NCI-H526 (cell line): ENCODE measurements at places on chromosomes 16 and 17.
A peak's percentile ranks its signal among the peaks of the same experiment; 100 is the strongest.

GRCh38 chr17:50923611-50924010 is 57.5 kb upstream of the TOB1 start:
- no peak for DNase-seq

- DNase-seq = no peak
These were observed 2.3 kb upstream of the CDK3 start for GRCh38 chr17:75998327-75998795.

GRCh38 chr17:45430738-45431530 is 1.7 kb downstream of the ARHGAP27 start:
- peak; percentile 16 for DNase-seq

DNA sequence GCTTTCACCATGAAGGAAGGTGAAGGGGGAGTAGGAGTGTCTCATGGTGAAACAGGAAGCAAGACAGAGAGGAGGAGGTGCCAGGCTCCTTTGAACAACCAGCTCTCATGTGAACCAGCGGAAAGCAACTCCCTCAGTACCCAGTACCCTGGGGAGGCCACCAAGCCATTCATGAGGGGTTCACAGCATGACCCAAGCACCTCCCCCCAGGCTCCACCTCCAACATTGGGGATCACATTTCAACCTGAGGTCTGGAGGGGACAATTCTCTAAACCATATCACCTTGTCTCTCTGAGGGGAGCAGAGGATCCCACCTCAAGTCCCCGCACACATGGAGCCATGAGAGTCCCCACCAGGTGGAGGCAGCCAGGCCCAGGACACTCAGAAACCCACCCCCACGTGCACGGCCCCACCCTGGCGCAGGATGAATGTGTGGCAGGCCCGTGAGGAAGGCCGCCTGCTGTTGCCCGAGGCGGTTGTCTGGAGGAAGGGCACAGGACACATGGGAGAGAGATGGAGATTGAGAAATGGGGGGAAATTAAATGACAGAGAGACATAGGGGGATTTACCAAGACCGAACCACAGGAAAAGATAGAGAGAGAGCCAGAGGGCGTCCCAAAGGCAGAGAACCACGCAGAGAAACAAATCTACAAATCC is 85.9 kb downstream of the TMEM132E start:
- no peak for DNase-seq

DNA sequence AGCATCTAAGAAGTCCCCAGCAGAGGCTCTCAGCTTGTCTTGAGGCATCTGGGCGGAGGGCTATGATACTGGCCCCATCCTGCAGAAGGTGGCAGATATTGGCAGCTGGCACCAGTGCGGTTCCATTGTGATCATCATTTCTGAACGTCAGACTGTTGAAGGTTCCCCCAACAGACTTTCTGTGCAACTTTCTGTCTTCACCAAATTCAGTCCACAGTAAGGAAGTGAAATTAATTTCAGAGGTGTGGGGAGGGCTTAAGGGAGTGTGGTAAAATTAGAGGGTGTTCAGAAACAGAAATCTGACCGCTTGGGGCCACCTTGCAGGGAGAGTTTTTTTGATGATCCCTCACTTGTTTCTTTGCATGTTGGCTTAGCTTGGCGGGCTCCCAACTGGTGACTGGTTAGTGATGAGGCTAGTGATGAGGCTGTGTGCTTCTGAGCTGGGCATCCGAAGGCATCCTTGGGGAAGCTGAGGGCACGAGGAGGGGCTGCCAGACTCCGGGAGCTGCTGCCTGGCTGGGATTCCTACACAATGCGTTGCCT is at the start of gene CIITA:
Gene CIITA, plus strand, starts transcription at position 404 of the 543 bp plus-strand sequence. Its CDS starts 129 bp downstream, at position 533.
- DNase-seq = peak; percentile 43

- peak; percentile 56 for DNase-seq
These were observed 552 bp downstream of the C17orf58 start for GRCh38 chr17:67995570-67996263.

DNA sequence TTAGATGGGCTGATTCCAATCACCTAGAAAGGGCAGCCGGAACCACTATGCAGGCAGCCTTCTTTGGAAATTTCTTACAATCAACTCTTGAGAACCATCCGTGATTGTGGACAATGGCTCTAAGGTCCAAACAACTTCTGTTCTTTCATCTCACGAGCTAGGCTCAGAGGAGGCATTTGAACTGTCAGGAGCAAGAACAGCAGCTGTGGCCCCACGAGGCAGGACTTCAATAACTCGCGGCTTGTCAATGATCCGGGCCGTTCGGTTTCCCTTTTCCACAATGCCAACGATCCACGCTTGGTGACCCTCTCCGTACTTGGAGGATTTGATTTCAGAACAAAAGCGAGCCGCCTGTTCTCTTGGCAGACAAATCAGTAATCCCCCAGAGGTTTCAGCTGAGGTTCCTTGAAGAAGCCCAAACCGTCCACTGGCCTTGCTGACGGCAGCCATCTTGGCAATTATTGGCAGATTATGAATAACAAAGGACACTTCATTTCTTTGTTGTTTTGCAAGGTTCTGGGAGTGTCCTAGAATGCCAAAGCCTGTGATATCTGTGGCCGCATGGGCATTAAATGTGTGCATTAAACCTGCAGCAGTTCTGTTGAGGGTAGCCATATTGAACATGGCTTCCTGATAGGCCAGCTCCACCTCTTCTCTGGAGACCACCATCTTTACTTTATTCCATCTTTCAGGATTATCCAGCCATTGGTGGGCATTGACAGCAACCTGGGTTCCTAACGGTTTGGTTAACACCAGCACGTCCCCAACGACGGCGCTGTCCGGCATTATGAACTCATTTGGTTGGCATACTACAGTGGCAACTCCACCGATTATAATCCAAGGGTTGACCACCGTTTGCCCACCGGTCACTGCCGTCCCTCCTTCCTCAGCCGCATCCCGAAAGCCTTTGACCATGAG is 1.2 kb downstream of the SEPHS2 start:
- peak; percentile 47 for DNase-seq

GRCh38 chr17:19756546-19756945 is 8.4 kb upstream of the ALDH3A1 start:
- no peak for DNase-seq

DNA sequence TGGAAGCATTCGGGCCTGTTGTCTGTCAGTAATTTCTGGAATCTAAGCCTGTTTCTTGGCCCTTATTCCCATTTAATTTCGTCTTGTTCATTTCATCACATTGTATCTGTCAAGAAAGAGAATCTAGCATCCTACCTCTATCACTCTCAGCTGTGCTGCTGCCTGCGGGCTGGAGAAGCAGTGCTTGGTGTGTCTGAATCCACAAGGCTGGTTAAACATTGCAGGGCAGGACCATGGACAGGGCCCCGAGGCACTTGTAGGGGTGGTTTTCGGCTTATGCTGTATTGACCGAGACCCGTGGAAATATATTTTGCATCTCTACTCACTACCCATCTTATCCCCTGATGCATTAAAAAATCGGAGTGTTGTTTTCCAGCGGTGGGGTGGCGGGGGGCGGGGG is 3.1 kb downstream of the RAB11FIP4 start:
- no peak for DNase-seq
